Glutamatergic neuron (in vitro differentiated cells): ENCODE measurements at places on chromosomes 12 and 14. TPM values are rescaled to one million over a fixed set of nuclear protein-coding genes. Genes with fewer than 3 reads are reported as not detected.

AICDA gene
- total RNA-seq: not detected

KRT73 gene
- not detected for total RNA-seq

CHMP4A gene
- 32.4 TPM for total RNA-seq

KSR2 gene
- 0.47 TPM for total RNA-seq

ABCC9 gene
- 17.7 TPM for total RNA-seq

ST8SIA1 gene
- 22.0 TPM for total RNA-seq

NRIP2 gene
- not detected for total RNA-seq

TAC3 gene
- total RNA-seq: 0.74 TPM

DNA sequence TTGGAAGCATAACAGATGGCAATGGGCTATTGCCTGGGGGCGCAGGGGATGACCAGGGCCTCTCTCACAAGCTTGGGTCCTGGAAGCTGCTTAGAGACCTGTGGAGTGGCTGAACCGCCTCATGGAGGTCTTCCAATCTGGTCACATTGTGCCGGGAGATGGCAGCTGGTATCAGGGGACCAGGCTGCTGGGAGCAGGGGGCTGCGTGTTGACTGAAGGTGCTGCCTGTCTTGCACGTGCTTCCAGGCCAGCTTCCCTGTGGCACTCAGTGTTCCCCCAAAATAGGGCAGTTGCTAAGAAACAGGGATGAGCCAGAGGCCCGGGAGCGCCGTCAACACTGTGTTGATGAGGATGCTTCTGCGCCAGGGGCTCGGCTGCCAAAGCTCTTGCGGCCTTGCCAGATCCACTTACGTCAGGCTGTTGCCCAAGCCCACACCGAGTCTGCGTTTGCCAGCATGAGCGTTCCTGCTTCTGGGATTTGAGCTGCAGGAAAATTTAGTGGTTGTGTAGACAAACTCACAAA is 39.8 kb downstream of the ELK3 start:
- DNase-seq: peak; percentile 70

GRCh38 chr14:55665067-55665675 is 85.2 kb downstream of the KTN1 start:
- no peak for DNase-seq

GRCh38 chr12:69266036-69266635 is 26.8 kb downstream of the CPSF6 start:
- no peak for DNase-seq

GRCh38 chr12:80472911-80473500 is 29.0 kb downstream of the PTPRQ start:
- no peak for DNase-seq

- no peak for DNase-seq
These were observed 46.5 kb downstream of the OR9K2 start for GRCh38 chr12:55172686-55173085.

- no peak for DNase-seq
These were observed 14.7 kb downstream of the METTL3 start for GRCh38 chr14:21496453-21496852.

DNA sequence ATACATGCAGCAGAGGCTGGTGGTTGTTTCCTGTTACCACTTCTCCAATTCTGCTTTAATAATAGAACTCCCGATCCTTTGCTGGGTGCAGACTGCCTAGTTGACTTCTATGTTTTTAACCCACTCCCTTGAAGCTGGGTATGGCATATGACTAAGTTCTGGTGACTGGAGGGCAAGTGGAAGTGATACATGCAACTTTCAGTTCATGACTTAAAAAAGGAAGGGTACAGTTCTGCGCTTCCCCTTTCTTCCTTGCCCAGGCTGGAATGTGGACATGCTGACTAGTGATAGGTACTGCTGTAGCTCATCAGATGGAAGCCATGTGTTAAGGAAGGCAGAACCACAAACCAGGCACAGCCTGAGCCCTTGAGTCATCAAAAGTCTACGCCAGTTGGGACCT is 2.4 kb upstream of the A2M start:
- no peak for DNase-seq

GRCh38 chr12:133080368-133081158 is at the start of gene ZNF140:
Gene ZNF140 (plus strand): TSS chr12:133080923. CDS start chr12:133081321, 398 bp downstream.
- peak; percentile 98 for DNase-seq

GRCh38 chr12:59719701-59720100 is 123.9 kb downstream of the SLC16A7 start:
- DNase-seq: no peak
